ENCODE measurements at places on chromosomes 4 and X. TPM values are rescaled to one million over a fixed set of nuclear protein-coding genes. Genes with fewer than 3 reads are reported as not detected.

The FANCB gene
- total RNA-seq, result 3.2 TPM

The GAB3 gene
- 19.9 TPM for total RNA-seq

The FDCSP gene
- not detected for total RNA-seq

The RHOH gene
- 436 TPM for total RNA-seq

The UCP1 gene
- not detected for total RNA-seq

The EDNRA gene
- not detected for total RNA-seq

DNA sequence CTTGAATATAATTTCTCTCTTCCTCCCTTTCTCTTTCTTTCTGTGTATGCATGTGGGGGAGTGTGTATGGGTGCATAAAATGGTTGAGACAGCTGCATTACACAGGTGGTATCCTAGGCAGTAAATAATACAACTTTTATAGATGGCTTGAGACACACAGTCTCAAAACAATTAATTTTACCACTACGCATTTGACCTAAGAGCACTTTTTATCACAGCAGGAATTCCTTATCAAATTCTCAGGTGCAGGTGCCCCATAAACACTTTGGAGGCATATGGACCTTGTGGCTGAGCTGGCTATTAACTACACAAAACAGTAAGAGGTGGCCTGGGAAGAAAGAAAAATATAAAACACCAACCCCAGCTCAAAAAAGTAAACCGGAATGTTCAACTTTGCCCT, 91.3 kb downstream of the RASGEF1B start:
- H3K27me3 ChIP-seq, result peaks cover 9% of the 10 kb centered on the region
- H3K27ac ChIP-seq, result no peak overlapping the region
- H3K4me3 ChIP-seq, result no peak overlapping the region
- DNase-seq, result no peak

- H3K27ac ChIP-seq, result no peak overlapping the region
- H3K4me1 ChIP-seq, result no peaks in the 10 kb centered on the region
- H3K36me3 ChIP-seq, result no peaks in the 10 kb centered on the region
- no peak for DNase-seq
These were observed 333.3 kb upstream of the DDX53 start for GRCh38 chrX:22666441-22666840.

- peak; percentile 9 for DNase-seq
- H3K4me1 ChIP-seq, result no peaks in the 10 kb centered on the region
- no peak overlapping the region for H3K4me3 ChIP-seq
- H3K27me3 ChIP-seq, result no peaks in the 10 kb centered on the region
- no peaks in the 10 kb centered on the region for H3K36me3 ChIP-seq
These were observed 28.0 kb downstream of the JAKMIP1 start for GRCh38 chr4:6172093-6172926.

DNA sequence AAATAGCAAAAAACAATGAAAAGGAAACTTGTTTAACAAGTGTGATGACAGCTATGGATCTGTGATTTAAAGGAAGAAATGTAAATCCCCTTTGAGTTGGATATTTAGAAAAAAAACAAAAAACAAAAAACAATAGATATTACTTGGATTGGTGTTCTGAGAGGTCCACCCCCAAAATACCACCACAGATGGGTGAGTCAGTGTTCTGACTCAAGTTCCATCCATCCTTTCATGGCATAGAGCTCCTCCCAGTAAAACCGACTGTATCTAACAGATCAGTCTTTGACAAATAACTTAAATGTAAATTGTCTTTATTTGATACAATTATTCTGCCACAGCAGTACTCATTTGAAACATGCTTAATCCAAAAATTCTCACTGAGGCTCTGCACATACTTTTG, 27.4 kb downstream of the TMPRSS11B start:
- H3K27ac ChIP-seq, result no peak overlapping the region
- H3K27me3 ChIP-seq, result no peaks in the 10 kb centered on the region
- no peak overlapping the region for H3K4me3 ChIP-seq
- DNase-seq, result no peak
- no peaks in the 10 kb centered on the region for H3K4me1 ChIP-seq

- DNase-seq, result no peak
- no peaks in the 10 kb centered on the region for H3K4me1 ChIP-seq
- H3K4me3 ChIP-seq, result no peak overlapping the region
These were observed 34.8 kb downstream of the PLAC1 start for GRCh38 chrX:134623293-134624045.

DNA sequence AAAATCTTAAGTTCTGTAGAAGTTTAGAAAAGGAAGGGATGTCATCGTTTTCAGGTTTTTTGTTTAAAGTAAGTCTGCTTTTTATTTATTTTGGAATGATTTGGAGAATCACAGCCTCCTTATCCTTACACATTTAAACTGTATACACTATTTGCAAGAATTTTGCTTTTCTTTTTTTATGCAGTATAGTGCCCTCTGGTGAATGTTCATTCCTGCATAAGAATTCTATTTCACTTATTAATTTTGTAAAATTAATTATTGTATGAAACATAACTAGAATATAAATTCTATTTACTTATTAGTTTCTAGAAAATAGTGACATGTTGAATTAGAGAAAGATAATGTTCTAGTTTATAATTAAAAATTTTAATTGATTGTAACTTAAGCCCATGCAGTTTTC, 44.6 kb downstream of the DACH2 start:
- no peaks in the 10 kb centered on the region for H3K27me3 ChIP-seq
- DNase-seq, result no peak
- no peak overlapping the region for H3K27ac ChIP-seq

DNA sequence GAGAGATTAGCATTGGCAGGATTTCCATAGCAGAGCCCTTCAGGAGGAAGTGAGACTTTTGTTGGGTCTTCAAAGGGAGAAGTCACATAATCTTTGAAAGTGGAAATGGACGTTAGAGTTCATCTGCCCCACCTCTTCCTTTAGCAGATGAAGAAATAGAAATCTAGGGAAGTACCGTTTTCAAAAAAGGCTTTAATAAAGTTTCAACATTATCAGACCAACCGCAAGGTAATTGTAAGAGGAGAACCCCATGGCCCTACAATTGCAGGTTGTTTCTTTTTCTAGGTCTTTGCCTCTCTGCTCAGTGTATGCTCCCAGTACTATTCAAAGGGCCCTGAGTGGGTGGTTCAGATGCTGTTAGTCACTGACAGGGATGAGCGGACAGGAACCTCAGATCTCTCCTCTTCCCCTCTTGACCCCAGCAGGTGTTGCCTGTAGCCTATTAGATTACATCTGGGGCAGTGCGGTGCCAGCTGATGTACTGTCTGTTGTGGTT, 48.6 kb upstream of the AP1S2 start:
- no peak overlapping the region for H3K27ac ChIP-seq
- H3K4me3 ChIP-seq, result no peak overlapping the region
- H3K36me3 ChIP-seq, result no peaks in the 10 kb centered on the region
- DNase-seq, result no peak

DNA sequence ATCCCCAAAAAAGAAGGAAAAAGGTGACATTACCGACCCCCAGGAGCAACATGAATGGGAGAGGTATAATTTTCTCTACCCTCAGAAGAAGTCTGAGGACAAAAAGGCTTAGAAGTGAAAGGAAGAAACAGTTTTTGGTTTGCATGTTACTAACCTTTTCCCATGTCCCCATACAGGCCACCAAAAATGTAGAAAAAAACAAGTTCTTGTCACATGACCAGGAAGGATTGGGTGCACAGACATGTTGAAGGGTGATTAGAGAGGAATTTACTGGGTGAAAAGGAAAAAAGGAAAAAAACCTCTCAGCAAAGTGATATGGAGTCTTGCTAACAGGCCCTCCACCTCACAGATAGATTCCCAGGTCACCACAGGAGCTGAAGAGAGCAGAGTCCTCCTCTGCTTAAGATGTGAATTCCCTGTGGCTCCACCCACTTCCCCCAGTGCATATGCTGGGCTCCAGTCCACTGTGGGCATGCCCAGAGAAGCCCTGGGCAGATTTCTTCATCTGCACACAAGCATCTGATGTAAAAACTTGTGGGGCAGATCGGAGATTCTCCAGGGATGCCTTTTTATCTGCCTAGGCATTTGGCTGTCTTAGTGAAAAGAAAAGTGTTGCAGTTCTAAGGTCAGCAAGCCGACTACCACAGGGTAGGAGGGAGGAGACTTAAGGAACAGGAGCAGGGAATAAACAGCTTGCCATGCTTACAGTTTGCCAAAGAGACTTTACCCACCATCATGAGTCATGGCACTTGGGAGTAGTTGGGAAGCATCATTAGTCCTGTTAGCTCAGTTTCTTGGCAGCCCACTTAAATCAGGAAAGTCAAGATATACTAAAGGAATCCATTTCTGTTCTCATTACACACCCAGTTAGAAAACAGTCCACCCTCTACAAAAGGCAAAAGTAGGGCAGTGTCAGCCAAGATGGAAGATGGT, 25.0 kb upstream of the PASD1 start:
- no peak overlapping the region for H3K27ac ChIP-seq
- no peak overlapping the region for H3K4me3 ChIP-seq
- no peaks in the 10 kb centered on the region for H3K4me1 ChIP-seq
- H3K27me3 ChIP-seq, result no peaks in the 10 kb centered on the region

DNA sequence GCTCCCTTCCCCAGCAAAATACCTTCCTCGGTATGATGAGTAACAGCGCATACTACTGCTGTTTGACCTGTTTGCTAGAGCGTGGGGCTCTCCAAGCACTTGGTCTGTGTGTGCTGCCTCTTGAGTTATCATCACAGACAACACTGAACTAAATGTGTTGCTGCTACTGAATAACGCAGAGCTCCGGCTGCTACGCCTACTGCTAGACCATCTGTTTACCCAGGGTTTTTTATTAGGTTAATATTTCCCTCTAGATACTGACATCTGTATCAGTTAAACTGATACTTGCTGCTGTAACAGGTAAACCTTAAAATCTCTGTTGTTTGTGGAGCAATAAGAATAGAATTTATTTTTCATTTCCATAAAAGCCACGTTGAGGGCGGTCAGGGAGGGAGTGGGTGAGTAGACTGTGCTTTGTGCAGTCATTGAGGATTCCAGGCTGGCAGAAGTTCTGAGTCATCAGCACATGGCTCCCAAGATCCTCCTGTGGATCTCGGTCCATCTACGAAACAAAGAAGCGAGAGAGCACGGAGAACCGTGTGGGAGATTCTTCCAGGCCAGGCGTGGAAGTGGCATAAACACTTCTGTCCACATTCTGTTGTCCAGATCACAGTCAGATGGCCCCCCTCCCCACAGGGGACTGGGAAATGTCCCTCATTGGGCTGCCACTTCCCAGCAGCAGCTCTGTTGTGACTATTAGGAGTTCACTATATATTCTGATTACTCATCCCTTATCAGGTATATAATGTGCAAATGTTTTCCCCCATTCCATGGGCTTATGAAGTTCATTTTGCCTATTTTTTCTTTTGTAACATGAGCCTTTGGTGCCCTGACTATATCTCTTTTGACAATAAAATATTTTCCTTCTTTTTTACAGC, 14.1 kb downstream of the GRK4 start:
- no peaks in the 10 kb centered on the region for H3K36me3 ChIP-seq
- H3K4me3 ChIP-seq, result no peak overlapping the region
- peaks cover 4% of the 10 kb centered on the region for H3K27me3 ChIP-seq

DNA sequence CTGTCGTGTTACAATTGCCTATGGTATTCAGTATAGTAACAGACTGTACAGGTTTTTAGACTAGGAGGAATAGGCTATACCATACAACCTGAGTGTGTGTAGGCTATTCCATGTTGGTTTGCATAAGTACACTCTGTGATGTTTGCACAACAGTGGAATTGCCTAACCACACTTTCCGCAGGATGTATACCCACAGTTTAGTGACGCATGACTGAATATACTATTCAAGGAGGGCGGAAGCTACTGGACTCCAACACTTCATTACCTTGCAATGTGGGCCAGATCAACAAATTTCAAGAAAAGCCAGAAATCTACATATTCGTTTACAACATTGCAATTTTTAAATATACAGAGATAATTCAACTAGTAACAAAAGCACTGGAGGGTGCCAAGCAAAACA, 317.2 kb downstream of the PDGFC start:
- no peaks in the 10 kb centered on the region for H3K4me1 ChIP-seq
- no peaks in the 10 kb centered on the region for H3K27me3 ChIP-seq

DNA sequence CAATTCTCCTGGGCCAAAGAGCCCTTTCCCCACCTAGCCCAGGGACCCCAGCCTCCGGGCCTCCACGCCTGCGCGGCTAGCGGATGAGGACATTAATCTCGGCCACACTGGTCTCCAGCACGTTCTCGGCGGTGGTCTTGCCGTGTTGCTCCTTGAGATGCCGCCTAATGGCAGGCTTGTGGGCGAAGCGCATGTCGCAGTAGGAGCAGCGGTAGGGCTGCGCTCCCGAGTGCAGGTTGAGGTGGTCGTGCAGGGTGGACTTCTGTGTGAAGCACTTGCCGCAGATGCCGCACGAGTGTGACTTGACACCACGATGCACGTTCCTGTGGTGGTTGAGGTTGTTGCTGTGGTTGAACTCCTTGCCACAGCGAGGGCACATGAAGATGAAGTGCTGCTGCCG, 72.1 kb downstream of the UBE2K start:
- no peaks in the 10 kb centered on the region for H3K4me1 ChIP-seq
- H3K4me3 ChIP-seq, result no peak overlapping the region
- no peak overlapping the region for H3K27ac ChIP-seq
- H3K36me3 ChIP-seq, result peaks cover 7% of the 10 kb centered on the region
- no peak for DNase-seq

- no peak overlapping the region for H3K4me3 ChIP-seq
- no peaks in the 10 kb centered on the region for H3K27me3 ChIP-seq
- DNase-seq, result no peak
These were observed 57.3 kb downstream of the GSTCD start for GRCh38 chr4:105765690-105766407.

DNA sequence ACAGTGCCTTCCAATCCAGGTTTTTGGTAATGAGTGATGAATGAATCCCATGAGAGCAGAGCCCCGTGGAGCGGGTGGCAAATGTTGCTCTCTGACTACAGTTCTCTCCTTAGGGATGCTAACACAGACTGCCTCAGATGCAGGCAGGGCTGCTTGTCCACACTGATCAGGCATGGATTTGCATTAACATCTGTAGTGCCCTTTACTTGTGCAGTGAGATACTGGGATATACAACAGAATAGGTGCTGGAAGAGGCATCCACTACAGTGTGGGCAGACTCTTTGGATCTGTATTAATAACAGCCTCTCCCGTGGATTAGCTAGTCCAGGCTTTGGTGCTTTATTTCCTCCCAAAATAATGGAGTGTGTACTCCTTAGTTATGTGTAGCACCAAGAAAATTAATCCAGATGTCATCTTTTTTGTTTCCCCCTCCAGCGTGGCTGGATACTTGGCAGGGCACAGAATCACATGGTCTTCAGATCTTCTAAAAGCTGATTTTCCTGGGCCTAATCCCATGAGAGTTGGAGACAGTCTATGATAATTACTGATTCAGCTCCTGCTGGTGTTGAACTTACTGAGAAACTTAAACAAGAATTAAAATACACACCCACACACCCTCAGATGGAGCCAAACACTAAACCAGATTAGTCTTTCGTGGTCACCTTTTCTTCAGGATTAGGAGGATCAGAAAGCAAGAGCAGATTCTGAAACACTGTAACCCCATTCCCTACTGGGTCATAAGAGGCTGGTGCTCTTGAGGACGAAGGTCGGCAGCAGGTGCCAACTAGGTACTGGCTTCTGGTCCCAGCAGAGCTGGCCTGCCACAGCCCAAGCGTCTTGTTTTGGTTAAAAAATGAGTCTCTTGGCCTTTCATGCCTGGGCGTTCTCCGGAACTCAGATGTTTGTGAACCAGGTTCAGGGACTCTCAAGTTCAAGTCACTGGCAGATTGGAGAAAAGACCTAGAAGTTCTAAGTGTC, 23.1 kb upstream of the NAP1L5 start:
- no peak for DNase-seq
- H3K36me3 ChIP-seq, result peaks cover 74% of the 10 kb centered on the region
- no peaks in the 10 kb centered on the region for H3K4me1 ChIP-seq
- H3K4me3 ChIP-seq, result no peak overlapping the region
- no peaks in the 10 kb centered on the region for H3K27me3 ChIP-seq
- no peak overlapping the region for H3K27ac ChIP-seq
